ENCODE measurements at places on chromosomes 13 and 19. TPM values are rescaled to one million over a fixed set of nuclear protein-coding genes. Genes with fewer than 3 reads are reported as not detected.
A peak's percentile ranks its signal among the peaks of the same experiment; 100 is the strongest.

ZNF837 gene
- 2.2 TPM for total RNA-seq

TNNT1 gene
- 18.0 TPM for total RNA-seq

MCF2L gene
- total RNA-seq = 24.4 TPM

DNA sequence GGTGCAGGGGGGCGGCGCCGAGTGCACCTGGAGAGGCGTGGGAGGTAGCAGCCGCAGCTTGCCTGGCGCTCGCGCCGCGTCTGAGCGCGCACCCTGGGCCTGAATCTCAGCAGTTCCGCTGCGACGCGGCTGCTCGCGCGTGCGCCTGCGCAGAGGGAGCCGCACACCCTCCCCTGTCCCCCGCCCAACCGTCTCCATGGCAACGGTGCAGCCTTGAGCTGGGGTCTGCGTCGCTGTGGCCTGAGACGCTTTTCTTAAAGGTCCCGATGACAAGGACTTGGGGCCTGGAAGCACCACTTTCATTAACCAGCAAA is at the start of gene PNMA8B:
Gene PNMA8B, minus strand, starts transcription at position 82 of the 314 bp plus-strand sequence. CDS start 402 bp downstream, outside the sequence.
- DNase-seq = peak; percentile 19

GRCh38 chr13:114298866-114299265 is 15.4 kb upstream of the CHAMP1 start:
- DNase-seq = no peak

DNA sequence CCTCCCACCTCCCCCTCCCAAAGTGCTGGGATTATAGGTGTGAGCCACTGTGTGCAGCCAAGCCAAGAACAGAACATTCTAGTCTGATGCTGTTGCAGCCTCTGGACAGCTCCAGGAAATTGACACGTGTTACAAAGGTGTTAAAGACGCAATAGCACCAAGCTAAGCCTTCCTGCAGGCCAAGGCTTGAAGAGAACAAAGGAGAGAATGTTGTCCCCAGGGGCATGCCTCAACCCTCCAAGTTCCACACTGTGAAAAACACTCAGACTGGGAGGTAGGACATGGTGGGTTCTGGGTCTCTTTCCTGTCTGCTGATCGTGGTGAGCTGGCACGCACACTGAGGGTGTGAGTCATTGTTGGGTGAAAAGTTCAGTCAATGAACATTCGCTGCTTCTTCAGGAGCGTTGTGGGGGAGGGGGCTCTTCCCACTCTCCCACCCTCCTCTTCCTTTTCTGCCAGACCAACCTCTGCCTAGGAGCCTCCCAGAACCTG is 5.3 kb upstream of the PTPRS start:
- DNase-seq = no peak

Data from Caco-2 (cell line).